GM04504 (cell line): ENCODE measurements at places on chromosomes 4 and X.

- DNase-seq = peak; percentile 6
Observed at GRCh38 chrX:73817393-73818199, 254.6 kb downstream of the CHIC1 start.

DNA sequence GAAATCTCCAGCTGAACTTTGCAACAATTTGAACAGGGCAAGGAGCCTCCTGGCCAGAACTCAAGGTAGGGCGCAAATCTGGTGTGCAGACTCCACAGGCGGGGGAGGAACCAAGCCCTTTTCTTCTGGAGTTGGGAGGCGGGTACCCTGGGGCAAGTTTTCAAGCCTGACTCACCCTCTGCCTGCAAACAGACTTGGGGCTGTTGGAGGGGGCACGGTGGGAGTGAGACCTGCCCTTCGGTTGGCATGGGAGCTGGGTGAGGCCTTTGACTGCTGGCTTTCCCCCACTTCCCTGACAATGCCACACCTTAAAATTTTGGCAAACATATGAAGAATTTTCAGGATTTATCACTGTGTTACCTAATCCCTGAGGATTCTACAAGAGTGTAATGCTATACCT lies 709.8 kb upstream of the DIAPH2 start:
- DNase-seq = no peak

DNA sequence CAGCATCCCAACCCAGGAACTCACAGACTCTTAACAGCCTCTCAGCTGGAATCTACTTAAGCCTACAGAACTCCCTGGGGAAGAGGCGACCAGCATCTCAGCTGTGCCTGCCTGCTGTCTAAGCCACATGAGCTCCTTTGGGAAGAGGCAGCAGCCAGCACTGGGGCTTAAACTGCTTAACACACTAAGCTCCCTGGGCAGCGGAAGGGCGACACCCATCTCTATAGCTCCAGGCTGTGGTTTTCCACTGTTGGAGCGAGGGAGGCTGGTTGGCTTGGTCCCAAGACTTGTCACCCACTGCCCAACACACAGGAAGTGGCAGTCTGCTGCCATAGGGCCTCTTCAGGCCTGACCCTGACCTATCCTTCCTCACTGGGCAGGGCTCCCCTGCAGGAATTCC lies 1544.1 kb upstream of the ADGRL3 start:
- no peak for DNase-seq

DNA sequence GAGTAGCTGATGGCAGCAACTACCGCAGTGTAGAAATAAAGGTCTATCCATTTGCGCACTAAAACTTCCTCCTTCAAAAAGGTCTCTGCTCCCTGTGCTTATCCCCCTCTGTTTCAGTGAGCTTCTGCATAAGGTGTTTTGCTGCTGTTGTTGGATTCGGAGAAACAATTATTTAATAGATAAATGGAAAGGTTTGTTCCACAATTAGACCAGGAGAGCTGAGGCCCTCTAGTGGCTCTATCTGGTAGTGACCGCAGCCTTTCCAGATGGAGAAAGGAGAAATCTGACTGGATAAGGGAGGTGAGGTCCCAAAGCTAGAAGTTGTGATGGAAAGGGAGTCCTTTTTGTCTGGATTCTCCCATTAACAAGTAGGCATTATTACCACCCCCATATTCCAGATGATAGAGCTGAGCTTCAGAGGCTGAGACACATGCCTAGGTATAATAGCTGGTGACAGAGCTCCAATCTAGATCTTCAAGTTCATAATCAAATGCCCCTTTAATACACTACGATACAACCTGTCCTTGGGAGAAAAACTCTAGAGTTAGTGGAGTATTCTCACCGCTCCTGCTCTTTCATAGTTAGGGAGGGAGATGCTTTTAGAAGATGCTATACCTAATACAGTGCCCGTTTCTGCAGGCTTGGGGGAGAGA lies 5.1 kb upstream of the GABRQ start:
- DNase-seq = peak; percentile 27

DNA sequence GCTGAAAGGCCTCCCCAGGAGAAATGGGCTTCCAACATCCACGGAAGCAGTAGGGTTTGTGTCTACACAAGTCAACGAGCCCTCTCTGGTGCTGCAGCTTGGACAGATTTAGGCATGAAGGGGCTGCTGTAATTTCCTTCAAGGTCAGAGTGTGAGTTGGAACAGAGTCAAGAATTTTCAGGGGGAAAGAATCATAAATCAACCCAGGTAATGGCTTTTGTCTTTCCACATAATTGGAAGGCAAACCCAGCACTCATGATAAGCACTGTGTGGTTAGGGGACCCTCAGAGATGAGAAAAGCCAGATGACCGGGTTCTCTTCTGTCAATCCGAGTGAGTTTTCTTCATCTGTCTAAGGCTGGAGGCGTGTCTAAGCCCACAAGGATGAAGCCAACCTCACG lies 78.6 kb upstream of the MXRA5 start:
- no peak for DNase-seq

- DNase-seq = no peak
Observed at GRCh38 chr4:152951348-152951747, 15.2 kb downstream of the FHDC1 start.

DNA sequence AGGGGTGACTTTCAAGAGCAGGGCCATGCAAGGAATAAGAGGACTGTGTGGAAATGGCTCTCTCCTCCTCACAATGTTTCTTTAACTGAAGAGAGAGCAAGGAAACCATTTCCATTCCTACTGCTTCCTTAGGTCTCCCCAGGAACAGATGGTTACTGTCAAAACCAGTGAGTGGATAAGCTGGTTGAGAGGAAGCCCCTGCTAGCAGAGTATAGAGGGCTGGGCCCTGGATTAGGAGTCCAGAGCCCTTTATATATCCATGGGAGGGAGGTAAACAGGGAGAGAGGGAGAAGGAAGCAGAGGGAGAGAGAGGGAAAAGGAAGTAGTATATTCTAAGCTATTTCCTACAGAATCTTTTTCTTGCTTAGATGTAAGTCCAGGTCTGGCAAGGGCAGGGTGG lies 43.8 kb upstream of the LAS1L start:
- no peak for DNase-seq

- DNase-seq = no peak
Observed at GRCh38 chrX:88072339-88073030, 554.9 kb downstream of the KLHL4 start.

DNA sequence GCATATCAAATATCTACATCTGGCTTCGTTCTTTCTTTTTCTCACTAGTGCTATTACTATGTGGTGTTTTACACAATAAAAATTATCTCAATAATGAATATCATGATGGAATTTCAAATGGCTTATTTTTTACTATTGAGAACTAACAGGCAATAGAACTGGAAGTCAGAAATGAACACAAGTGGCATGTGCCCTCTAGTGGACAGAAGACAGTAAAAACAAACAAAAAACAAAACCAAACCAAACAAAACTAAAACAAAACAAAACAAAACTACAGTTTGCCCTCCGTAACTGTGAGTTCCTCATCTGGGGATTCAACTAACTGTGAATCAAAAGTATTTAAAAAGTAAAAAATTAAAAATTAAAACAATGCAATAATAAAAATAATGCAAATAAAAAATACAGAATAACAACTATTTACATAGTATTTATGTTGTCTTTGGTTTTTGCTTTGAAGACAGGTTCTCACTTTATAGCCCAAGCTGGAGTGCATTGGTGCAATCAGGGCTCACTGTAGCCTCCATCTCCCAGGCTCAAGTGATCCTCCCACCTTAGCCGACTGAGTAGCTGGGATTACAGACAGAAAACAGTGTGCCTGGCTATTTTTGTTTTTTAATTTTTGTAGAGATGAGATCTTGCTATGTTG lies 195.6 kb upstream of the TACR3 start:
- no peak for DNase-seq

- DNase-seq = no peak
Observed at GRCh38 chr4:8441499-8442091, 1.0 kb downstream of the TRMT44 start.

GRCh38 chr4:173508386-173509035 lies 21.5 kb downstream of the HAND2 start:
- no peak for DNase-seq

- DNase-seq = no peak
Observed at GRCh38 chrX:26954029-26954428, 509.1 kb downstream of the PPP4R3C start.

- DNase-seq = no peak
Observed at GRCh38 chrX:15293451-15293850, 22.0 kb downstream of the ASB11 start.

DNA sequence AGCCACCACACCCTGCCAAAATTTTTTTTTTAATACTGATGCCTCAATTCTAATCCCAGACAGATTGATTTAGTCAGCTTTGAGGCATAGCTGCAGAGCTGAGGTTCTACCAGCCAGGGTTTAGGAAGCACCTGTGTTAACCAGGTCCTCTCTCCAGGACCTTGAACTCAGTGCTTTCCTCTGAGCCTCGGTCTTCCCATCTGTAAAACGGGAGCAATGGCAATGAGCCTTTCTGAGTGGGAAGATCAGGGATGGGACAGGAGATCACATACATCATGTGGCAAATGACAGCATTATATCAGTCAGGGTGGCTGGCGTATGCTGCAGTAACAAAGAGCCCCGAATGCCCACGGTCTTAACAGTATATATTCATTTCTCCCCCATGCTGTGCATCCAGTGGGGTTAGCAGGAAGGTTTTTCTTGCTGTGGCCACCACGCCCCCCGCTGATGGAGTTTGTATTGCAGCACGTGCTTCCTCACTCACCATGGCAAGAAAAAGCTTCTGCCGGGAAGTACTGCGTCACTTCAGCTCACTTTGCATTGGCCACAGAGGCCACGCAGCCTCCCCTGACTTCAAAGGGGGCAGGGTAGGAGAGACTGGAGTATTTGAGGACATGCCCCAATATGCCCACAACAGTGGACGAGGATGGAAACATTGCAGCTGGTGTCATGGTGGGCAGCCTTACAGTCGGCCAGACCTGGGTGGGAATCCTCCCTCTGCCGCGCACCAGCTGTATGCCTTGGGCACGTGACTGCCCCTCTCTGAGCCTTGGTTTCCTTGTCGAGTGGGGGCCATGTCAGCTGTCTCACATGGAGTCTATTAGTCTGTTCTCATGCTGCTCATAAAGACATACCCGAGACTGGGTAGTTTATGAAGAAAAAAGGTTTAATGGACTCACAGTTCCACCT lies 24.1 kb upstream of the MRFAP1 start:
- no peak for DNase-seq

DNA sequence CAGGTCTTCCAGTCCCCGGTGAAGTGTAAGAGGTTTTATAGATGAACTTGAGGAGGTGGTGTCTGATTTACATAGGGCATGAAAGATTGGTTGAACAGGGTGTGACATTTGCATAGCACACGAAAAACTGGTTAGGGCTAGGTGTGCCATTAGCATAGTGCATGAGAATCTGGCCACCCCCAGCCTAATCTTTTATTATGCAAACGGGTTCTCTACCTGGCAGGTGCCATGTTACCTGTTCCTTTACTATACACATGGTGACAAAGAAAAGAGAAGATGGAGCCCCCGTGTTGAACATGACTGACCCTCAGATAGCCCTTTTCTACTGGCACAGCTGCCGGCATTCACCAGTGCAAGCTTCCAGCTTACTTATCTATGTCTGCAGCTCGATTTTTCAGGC lies 71.0 kb downstream of the UCHL1 start:
- DNase-seq = no peak

DNA sequence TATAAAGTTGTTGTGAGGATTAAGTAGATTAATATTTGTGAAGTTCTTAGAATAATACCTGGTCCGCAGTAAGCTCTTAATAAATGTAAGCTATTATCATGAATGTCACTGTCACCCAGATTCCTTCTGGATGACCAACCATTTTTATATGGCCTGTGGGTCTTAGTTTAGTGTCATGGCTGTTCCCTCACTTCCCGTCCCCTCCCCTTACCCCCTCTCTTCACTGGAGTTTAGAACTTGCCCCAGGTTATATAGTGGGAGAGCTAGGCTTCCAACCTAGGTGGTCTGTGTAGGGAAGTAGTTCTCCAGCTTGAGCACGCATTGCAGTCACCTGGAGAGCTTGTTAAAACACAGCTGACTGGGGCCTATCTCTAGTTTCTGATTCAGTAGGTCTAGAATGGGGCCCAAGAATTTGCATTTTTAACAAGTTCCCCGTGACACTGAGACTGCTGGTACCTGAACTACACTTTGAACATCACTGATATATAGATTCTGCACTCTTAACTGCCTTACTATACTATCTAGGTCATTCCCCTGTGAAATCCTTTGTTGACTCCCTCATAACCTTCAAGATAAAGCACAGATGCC lies 66.9 kb upstream of the PLAC1 start:
- DNase-seq = no peak

- no peak for DNase-seq
Observed at GRCh38 chr4:60648774-60649173, 551.4 kb upstream of the ADGRL3 start.

- DNase-seq = no peak
Observed at GRCh38 chr4:70392057-70392776, 5.5 kb upstream of the OPRPN start.

DNA sequence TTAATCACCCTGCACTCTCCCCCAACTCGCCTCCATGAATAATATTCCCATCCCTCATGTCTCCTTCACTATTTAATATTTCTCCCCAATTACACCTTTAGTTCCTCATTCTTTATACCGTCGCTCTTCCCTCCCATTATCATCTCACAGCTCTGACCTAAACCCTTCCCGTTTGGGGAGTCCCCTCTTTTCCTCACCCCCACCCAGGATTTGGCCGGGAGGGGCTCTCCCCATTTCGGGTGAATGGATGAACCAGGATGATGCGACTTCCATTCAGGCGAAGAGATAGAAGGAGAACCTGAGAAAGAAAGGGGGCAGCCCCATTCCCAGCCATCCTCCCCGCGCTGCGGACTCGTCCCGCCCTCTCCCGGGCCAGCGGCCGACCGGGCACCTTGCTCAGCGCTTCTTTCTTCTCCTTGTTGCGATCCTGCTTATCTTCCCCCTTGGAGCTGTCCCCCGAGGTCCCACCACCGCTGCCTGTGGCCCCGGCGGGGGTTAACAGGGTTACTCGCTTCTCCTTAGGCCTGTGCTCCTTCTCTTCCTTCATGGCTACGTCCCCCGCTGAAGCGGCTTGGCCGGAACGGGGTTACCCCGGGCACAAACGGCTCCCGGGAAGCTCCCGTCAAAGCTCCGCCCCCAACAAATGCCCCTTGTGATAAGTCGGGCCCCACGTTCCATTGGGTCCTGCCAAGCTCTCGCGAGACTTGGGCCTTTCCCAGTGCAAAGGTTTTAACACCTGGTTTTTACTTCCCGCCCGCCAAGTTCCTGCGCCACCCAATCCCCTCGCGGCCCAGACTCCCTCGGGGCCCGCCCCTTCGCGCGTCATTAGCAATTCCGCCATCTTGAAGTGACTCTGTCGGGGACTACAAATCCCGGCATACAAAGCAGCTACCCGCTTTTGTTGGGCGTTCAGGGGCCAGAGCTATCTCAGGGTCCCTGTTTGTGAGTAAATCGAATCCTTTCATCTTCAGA lies at the start of gene UPF3B:
UPF3B (minus strand) TSS at position 582 of the 972 bp plus-strand sequence; CDS start at position 547, 35 bp downstream.
- peak; percentile 94 for DNase-seq

GRCh38 chrX:1945879-1946278 lies 331.0 kb downstream of the ASMT start:
- no peak for DNase-seq

- DNase-seq = no peak
Observed at GRCh38 chrX:118989886-118990285, 15.5 kb downstream of the LONRF3 start.

DNA sequence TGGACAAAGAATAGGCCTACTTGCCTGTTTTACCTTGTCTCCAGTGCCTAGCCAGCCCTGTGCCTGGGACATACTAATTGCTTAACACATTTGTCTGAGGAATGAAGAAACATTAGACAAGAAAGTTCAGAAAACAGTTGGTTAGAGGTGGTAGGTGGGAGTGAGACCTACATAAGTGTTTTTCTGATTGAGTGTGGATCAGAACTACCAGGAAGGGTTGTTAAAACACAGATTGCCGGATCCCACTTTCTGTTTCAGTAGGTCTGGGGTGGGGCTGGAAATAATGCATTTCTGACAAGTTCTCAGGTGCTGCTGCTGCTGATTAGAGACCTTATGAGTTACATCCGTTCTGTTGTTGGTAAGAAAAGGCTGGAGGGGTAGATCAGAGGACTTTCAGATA lies 5.7 kb upstream of the JADE1 start:
- DNase-seq = no peak
